ENCODE measurements at places on chromosomes 2 and 18.

GRCh38 chr18:35703043-35703688, 121.6 kb downstream of the GALNT1 start:
- DNase-seq: no peak

DNA sequence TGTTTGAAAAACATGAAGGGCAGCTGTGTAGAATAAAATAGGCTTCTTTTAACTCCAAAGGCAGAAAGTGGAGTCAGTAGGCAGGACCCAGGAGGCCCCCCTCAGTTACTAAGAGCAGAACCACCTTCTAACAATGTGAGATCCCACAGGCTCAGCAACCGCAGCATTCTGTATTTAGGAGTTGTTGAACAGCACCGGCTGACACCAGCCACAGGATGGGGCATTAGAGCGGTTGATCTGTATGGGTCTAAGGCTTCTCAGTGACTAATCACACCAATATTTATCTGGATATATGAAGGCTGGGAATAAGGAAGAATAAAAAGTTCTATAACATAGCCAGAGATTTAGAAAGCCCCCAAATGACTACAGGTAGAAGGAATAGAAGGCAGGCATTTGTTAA, 51.7 kb downstream of the MYO5B start:
- no peak for DNase-seq

GRCh38 chr2:182072861-182073260, 87.2 kb downstream of the PPP1R1C start:
- DNase-seq: no peak

GRCh38 chr2:235416858-235417499, 76.9 kb upstream of the AGAP1 start:
- no peak for DNase-seq

- no peak for DNase-seq
These were observed 14.7 kb upstream of the GPR75 start for GRCh38 chr2:53874401-53874950.

DNA sequence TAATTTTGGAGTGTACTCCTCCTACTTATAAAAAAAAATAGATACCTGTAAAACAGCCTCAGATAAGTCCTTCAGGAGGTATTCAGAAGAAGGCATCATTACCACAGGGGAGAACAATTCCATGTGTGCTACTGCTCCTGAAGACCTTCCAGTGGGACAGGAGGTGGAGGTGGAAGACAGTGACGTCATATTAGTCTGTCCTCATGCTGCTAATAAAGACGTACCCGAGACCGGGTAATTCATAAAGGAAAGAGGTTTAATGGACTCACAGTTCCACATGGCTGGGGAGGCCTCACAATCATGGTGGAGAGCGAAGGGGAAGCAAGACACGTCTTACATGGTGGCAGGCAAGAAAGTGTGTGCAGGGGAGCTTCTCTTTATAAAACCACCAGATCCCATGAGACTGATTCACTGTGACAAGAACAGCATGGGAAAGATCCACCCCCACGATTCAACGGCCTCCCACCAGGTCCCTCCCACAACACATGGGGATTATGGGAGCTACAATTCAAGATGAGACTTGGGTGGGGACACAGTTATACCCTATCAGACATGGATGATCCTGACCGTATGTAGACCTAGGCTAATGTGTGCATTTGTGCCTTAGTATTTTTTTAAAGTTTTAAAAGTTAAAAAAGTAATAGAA, 98.4 kb downstream of the NDUFA10 start:
- no peak for DNase-seq

DNA sequence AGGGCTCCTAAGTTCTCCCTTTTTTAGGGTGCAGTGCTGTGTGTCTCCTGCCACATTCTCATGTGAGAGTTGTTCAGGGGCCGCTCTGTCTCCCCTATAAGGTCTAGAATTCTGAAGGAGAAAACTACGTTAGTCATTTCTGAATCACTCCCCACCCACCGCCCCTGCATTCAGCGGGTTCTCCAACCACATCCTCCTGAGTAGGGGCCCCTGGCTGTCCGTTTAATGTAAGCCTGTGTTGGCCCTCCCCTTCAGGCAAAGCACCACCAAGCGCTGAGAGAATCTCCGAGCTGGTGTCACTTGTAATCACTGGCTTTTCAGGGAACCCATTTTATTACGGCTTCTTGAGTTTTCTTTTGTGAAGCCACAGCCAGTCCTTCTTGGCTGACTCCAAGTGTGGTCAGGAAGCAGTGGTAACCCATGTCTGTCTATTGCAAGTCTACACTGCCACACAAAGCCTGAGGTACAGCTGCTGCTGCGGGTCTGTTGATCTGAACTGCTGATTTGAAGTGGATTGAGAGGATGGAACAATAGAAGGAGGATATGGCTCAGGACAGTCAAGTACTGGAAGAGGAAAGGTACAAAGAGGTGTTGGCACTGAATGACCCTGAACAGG, 16.9 kb downstream of the LCT start:
- peak; percentile 91 for DNase-seq

GRCh38 chr18:42765302-42765701, 350.2 kb downstream of the RIT2 start:
- no peak for DNase-seq

DNA sequence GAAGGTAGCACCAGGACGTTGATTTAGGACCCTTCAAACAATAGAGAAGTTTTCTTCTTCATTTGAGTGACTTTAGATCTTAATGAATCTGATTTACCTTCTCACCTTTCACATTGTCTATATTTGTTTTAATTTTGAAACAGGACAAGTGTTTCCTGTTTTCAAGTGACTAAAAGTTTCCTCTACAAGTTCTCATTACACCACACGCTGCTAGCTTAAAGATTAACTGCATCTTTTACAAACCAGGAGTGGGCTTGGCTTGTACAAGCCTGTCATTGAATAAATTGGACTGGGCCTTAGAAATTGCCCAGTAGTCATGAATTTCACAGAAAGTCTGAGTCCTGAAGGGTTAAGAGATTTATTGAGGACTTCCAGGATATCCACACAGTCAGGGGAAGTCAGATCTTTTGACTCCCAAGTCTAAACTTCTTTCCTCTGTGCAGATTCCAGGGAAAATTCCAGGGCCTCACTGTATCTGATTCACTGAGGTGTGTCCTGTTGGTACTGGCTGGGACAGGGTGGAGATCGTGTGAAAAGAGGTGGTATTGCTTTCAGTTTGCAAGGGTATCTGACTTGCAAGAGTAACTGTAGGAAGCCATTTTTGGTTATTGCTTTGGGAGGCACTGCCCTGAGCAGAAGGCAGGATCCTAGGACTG, 3.4 kb downstream of the SGPP2 start:
- DNase-seq: peak; percentile 11

DNA sequence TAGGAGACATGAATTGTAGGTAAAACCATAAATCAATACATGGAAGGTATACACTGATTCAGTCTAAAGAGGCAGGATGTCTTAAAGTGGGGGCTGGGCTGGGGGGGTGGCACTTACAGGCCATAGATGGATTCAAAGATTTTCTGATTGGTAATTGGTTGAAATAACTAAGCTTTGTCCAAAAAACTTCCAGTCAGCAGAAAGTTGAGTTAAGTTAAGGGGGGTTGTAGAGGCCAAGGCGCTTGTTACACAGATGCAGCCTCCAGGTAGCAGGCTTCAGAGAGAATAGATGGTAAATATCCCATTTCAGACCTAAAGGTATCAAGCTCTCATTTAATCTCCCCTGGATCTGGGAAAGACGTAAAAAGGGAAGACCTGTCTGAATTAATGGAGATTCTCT, 233.6 kb upstream of the NRXN1 start:
- no peak for DNase-seq

- DNase-seq: no peak
These were observed 172.0 kb upstream of the SIX3 start for GRCh38 chr2:44769349-44770011.

- DNase-seq: no peak
These were observed 138.9 kb downstream of the SLC39A10 start for GRCh38 chr2:195795879-195796278.

GRCh38 chr2:25623361-25623760, 50.0 kb downstream of the DTNB start:
- no peak for DNase-seq

DNA sequence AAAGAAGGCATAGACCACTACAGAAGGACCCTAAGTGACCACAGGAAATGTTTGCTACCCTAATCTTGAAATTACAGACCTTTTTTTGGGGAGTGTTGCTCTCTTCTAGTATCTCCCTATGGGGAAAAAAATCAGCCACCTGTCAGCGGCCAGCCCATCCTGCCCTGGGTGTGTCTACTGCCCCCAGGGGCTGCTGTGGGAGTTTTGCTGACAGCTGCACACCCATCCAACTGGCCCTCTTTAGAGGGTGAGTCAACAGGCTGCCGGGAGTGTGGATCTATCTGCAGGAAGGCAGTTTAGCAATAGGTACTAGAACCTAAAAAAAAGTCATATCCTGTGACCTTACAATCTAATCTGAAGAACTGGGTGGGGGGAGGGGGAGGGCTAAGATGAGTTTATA, 796 bp upstream of the DYSF start:
- DNase-seq: peak; percentile 25

DNA sequence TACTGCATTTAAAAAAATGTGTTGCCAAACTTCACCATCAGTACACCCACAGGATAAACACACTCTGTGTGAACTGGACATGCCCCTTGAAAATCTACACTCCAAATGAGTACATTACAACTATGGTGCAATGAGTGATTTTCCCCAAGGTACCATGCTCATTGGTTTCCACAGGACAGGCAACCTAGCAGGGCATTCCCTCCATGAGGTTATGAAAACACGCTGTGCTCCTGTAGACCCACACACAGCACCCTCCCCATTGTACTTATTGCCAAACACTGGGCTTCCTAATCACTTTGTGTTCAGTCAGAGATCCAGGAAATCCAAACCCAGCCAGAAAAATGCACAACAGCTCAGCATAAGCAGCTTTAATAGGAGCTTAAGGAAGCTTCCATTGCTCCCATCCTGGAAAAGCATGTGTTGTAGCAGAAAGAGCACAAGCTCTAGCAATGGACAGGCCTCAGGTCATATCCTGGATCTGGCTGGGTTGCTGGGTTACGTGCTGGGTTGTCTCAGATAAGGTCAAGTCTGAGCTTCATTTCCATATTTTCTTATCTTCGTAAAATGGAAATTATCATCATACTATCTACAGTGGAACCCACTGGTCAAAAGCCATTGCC, 20.8 kb upstream of the ATIC start:
- no peak for DNase-seq

- no peak for DNase-seq
These were observed 45.0 kb downstream of the SLC4A1AP start for GRCh38 chr2:27708666-27709065.

DNA sequence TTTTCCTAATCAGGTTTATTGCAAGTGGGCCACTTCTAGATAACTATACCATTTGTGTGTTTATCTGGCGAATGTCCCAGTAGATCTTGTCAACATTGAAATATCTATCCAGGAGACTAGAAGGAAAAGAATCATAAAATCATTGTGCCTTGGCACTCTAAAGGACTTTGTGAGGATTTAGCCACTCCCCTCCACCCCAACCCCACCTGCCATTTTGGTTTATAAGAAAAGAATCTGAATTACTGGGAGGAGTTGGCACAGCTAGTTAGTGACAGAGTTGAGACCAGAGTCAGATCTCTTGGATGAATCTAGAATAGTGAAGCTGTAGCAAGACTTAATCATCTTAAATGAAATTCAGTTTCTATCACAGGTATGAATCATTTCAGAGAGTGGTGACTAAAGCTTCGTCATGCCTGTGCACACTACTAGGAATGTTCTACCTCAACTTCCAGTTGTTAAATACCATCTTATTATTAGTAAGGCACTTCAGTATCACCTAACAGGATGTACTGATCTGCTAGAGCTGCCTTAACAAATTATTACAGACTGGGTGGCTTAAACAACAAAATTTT, 212.7 kb upstream of the SLC14A2 start:
- DNase-seq: peak; percentile 8

GRCh38 chr18:75531851-75532459, 104.5 kb upstream of the SMIM21 start:
- no peak for DNase-seq

- no peak for DNase-seq
These were observed 236.5 kb upstream of the FN1 start for GRCh38 chr2:215672406-215672805.

GRCh38 chr2:128710729-128711128, 392.1 kb upstream of the HS6ST1 start:
- DNase-seq: no peak

- no peak for DNase-seq
These were observed 117.2 kb upstream of the OTX1 start for GRCh38 chr2:62933398-62933917.

- DNase-seq: no peak
These were observed 66.6 kb upstream of the ZNF397 start for GRCh38 chr18:35174093-35174731.

DNA sequence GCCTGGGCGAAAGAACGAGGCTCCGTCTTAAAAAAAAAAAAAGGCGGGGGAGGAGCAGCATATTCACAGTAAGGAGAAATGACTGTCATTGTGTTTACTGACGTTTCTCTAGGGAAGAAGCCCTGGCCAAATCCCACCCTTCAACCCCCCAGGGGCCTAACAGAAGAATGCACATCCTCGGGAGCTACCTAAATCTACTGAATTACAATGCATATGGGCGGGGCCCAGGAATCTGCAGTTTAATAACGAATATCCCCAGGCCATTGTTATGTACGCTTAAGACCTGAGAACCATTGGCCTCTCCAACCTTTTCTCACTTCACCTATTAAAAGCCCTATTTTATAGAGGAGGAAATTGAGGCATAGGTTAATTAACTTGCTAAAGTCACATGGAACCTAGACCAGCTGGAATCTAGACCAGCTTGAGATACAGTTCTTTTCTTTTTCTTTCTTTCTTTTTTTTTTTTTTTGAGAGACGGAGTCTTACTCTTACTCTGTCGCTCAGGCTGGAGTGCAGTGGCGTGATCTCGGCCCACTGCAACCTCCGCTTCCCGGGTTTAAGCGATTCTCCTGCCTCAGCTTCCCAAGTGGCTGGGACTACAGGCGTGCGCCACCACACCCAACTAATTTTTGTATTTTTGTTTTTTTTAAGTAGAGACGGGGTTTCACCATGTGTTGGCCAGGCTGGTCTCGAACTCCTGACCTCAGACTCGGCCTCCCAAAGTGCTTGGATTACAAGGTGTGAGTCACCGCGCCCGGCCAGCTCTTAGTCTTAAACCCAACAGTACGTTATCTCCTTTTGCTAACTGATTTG, 708 bp upstream of the RIF1 start:
- DNase-seq: no peak

- DNase-seq: no peak
These were observed 380.6 kb downstream of the TGIF1 start for GRCh38 chr18:3830604-3831003.

All from activated CD4-positive, alpha-beta T cell treated with anti-CD3 and anti-CD28 coated beads, Interleukin-2, Interleukin-4, amounts not matched to agents 100 ng/mL and 50 ng/mL, durations not matched to agents 16 hours and 8 hours (primary cell).